ENCODE measurements at places on chromosomes 16 and 17.
A peak's percentile ranks its signal among the peaks of the same experiment; 100 is the strongest.

GRCh38 chr16:50502616-50503011, 45.6 kb upstream of the NKD1 start:
- no peak for DNase-seq

DNA sequence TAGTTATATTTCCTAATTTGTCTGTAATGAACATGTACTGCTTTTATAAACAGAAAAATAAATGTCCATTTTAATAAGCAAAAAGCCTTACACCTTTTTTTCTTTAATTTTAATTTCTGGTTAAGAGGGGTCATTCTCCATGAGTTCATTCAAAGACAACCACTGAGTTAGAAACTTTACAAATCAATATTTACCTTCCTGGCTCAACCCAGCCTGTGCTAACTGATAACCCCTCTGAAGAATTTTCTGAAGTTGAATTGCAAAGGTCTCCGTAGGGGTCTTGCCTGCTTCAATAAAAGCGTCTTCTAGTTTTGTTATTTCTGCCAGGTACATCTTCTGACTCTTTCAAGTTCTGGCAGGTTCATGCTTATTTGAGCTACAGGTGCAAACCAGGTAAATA, 440.4 kb upstream of the SALL1 start:
- no peak for DNase-seq

DNA sequence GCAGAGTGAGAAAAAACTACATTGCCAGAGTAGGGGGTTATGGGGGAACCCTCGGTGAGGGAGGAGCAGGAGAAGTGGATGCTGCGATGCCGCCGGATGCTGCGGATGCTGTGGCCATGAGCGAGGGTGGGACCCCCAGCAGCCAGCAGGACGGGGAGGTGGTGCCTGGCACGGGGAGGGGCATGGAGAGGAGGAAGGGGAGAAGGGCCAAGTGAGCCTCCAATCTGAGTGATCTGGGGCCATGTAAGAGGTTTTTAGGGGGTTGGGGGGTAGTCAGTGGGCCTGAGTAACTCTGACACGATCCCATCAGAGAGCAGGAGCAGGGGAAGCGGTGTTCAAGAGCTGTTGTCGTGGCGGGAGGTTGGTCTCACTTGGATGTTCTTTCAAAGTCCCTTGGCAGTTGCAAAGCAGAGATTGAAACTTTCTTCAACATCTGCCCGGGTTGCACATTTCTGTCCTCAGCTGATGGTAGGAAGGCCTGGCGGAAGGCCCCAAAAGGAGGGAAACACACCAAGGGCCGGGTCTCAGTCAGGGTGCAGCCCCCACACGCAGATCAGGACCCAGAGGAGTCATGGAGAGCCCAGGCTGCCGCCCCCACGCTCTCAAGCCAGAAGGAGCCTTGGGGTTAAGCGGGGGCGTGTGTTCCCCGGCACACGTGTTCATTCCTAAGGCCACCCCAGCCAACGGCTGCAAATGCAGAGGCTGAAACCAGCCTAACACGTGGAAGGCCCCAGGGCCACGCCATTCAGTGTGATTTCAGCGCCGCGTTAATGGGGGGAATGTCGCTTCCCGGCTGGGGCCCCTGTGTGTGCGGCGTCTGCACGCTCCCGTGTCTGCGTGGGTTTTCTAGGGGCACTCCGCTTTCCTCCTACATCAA, 81.7 kb downstream of the ZDHHC7 start:
- DNase-seq, result no peak

GRCh38 chr16:9378876-9379275, 287.4 kb downstream of the HAPSTR1 start:
- no peak for DNase-seq

DNA sequence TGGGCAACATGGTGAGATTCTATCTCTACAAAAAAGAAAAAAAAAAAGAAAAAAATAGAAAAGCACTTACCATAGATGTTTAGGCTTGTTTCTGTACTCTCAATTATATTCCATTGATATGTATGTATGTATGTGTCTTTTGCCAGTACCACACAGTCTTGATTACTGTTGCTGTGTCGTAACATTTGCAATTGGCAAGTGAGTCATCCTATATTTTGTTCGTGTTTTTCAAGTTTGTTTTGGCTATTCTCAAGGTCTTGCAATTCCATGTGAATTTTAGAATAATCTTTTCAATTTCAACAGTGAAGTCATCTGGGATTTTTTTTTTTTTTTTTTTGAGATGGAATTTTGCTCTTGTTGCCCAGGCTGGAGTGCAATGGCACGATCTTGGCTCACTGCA, 19.3 kb downstream of the SPECC1 start:
- DNase-seq, result no peak

DNA sequence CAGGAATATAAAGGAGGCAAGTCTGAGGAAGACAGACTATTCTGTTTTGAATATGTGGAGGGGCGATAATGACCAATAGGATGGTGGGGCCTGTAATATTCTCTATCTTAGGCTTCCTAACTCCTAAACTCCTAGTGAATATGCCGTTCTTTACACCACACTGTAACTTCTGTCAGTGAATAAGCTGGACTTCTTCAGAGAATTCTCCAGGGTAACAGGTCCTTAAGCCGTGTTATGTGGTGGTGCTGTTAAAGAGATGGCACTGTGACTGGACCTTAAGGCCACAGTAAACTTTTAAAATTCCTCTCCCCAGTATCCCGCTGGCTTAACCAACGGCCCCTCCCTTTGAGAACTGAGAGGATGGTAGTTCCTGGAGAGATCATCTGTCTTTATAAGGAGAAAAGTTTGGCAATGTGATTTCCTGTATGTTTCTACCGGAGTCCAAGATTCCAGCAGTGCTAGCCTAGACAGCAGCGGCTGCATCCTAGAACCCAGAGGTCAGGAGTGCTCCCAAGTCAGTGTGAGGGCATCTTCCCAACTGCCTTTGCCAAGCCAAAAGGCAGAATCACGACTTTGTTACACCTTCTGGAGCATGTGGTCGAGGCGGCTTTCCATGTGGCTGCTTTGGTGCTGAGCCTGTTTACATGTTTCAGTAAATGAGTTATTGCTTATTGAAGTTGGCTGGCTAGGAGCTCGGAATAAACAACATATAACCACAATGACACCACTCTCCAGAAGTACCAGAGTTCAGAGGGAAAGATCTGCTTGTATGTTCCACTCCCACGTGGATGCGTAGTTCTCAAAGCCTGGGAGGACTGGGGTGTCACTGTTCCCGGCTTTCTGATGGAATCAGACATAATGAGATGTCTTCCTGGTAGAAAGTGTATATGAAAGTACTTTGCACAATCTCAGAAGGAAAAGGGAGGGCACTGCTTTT, 41.0 kb downstream of the TUBD1 start:
- no peak for DNase-seq

- peak; percentile 91 for DNase-seq
Observed at GRCh38 chr17:29761040-29761761, 138.5 kb upstream of the CORO6 start.

DNA sequence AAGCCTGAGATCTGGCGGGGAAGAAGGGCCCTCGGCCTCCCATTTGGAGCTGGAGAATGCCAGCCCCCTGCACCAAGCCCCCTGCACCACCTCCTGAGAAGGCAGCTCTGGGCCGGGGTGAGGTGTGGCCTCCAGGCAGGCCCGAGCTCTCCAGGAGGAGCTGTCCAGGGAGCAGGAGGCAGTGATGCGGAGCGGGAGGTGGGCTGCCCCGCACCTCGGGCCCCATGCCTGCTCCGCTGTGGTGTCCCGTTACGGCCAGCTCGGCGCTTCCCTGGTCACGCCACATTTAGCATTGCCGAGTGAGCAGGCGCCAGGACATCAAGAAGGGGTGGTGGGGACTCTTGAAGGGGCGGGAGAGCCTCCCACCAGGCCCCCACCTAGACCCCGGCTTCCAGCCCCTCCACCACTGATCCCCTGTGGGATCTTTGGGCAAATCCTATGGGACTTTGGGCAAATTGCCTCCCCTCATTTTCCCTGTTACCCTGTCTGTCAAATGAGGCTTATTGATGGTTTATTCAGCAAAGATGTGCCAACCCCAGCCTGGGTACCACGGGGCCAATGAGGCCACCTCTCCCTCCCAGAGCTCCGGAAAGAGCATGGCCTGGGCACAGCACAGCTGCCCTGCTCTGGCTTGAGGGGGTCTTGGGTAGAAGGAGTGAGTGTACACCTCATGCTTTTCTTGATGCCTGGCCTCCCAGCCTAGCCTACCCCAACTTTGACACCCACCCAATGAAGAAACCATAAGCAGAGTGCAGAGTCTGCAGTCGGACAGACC, 15.3 kb downstream of the FOXN1 start:
- DNase-seq, result no peak

GRCh38 chr17:35795007-35795870, at the start of gene MMP28:
TSS of gene MMP28 (minus strand) at chr17:35795641. CDS start at chr17:35795377, 264 bp downstream.
- no peak for DNase-seq

- no peak for DNase-seq
Observed at GRCh38 chr17:79833110-79833450, 6.2 kb downstream of the CBX4 start.
